GM04504 (cell line): ENCODE measurements at places on chromosomes 16 and 17.

DNA sequence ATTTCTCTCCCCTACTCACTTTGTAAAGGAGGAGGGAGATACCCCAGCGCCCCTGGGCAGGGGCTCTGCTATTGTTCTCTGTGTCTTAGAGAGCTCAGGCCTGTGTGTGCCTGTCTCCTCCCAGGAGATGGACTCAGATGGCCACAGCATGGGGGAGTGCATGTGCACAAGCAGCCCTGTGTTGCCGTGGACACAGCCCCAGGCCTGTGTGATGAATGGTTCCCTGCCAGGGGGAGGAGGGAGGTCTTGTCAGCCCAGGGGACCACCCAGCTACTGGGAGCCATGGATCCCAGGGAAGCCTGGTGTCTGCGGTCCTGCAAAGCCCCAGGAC, 26.3 kb downstream of the GINS2 start:
- DNase-seq, result no peak

GRCh38 chr16:16016388-16016964, 67.1 kb downstream of the ABCC1 start:
- no peak for DNase-seq

DNA sequence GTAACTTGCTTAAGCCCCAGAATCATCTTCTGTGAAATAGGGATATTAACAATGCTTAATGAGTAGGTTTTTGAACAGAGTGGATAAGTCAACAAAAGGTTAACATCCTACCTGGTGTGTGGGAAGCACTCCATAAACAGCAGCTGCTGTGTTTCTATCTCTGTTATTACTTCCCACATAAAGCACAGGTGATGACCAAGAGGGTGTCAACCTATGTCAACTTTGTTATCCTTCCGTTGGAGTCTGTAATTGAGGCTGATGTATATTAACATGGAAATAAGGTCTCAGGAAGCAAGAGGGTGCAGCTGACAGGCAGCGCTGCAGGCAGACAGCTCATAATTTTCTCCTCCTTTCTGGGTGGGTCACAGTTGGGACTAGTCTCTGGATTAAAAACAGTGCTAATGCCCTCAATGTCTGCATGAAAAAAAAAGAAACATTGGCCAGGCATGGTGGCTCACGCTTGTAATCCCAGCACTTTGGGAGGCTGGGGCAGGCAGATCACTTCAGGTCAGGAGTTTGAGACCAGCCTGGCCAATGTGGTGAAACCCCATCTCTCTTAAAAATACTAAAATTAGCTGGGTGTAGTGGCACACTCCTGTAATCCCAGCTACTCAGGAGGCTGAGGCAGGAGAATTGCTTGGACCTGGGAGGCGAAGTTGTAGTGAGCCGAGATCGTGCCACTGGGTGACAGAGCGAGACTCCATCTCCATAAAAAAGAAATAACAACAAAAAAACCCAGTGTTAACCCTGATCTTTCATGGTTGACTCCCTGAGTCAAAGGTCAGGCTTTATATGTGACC, 269.6 kb downstream of the SNX29 start:
- no peak for DNase-seq

DNA sequence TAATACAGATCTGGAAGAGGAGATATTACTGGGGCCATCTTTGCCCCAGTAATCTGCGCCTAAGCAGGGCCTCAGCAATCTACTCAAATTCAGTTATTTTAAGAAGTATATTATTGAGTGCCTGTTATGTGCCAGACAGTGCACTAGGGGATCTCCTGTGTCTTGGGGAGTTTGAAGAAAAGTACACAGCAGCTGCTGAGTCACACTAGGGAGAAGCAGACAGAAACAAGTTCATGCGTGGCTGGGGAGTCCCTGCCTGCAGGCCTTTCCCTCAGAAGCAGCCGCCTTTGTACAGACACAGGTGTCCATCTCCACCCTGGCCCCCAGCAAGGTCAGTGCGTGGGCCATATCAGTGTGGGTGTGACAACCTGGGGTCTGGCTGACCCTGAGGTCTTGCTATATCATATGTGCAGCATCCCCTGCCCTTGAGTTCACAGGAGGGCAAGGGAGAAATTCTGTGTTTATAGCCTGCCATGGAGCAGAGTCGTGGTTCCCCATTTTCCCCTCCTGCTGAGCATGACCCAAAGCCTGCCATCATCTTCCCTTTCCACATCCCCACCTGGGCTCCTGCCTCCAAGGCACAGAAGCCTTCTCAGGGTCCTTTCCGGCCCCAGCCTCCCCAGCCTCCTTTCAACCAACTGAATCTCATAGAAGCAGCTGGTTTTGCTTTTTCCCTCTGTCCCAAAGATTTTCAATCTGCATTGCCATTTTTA, 229.9 kb upstream of the SDK2 start:
- DNase-seq, result no peak

DNA sequence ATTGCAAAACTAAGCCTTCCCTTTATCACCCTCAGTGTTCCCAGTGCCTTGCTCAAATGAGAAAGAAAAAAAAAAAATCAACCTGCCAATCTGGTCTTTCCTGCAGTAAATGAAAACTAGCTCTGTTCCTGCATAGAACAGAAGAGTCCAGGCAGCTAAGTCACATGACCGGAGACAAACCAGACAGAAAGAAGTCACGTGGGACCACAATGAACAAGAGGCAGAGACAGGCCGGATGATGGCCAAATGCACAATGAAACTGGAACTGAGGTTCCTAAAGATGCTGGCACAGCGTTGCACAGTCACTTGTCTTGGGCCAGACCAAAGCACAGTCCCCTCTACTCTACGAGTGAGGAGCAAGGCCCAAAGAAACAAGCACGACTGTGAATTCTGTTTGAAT, 172.5 kb downstream of the GRIN2A start:
- no peak for DNase-seq

- no peak for DNase-seq
Observed at GRCh38 chr16:83747936-83748335, 59.8 kb upstream of the HSBP1 start.

GRCh38 chr16:28513484-28514181, 7.0 kb upstream of the IL27 start:
- DNase-seq, result no peak

GRCh38 chr16:56421976-56422669, 3.2 kb downstream of the AMFR start:
- no peak for DNase-seq

- no peak for DNase-seq
Observed at GRCh38 chr17:65035191-65035590, 21.3 kb downstream of the GNA13 start.

DNA sequence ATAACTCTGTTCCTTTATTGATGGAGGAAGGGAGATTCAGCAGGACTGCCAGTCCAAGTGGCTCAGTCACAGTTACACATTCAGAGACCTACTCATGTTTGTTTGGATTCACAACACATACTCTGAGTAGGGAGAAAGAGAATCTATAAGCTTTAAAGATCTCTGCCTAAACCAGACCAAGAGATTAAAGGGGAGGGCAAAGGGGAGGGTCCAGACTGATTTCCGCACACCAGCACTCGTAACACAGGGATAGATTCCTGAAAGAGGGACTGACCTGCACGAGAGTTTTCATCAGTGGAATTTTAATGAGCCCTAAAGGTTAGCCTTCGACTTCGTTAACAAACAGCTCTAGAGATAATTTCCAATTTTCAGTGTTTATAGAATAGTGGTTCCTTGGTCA, 71.7 kb upstream of the PMFBP1 start:
- no peak for DNase-seq
